ENCODE measurements at places on chromosomes 1 and 21.

DNA sequence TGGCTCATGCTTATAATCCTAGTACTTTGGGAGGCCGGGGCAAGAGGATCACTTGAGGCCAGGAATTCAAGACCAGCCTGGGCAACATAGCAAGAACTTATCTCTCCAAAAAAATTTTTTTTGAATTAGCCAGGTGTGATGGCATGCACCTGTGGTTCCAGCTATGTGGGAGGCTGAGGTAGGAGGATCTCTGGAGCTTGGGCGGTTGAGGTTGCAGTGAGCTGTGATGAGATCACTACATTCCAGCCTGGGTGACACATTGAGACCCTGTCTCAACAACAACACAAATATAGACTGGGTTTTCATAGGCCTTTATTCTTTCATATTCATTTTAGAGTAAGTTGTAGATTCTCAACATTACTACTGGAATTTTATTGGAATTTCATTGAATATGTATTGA lies 12.8 kb downstream of the MED18 start:
- DNase-seq = no peak

GRCh38 chr1:8752411-8752810 lies 65.0 kb downstream of the RERE start:
- no peak for DNase-seq

- no peak for DNase-seq
Observed at GRCh38 chr1:176957603-176958002, 206.9 kb downstream of the ASTN1 start.

GRCh38 chr1:222926566-222926965 lies 111.7 kb downstream of the DISP1 start:
- no peak for DNase-seq

DNA sequence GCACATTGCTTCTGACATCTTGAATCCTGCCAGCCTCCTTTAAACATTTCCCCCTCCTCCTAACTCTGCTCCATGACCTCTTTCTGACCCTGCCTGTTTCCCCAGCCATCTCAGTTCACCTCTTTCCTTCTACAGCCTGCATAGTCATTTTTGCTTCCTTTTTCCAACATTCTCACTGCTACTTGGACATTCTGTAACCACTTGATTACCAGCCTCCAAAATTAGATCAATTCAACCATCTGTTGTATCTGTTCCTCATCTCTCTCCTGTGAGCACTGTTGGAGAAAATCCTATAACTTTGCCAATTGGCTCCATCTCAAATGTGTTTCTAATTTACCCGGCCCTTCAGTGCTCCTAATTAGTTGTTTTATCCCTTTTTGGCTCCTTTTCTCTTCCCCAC lies 27.5 kb upstream of the GPR88 start:
- DNase-seq = no peak

DNA sequence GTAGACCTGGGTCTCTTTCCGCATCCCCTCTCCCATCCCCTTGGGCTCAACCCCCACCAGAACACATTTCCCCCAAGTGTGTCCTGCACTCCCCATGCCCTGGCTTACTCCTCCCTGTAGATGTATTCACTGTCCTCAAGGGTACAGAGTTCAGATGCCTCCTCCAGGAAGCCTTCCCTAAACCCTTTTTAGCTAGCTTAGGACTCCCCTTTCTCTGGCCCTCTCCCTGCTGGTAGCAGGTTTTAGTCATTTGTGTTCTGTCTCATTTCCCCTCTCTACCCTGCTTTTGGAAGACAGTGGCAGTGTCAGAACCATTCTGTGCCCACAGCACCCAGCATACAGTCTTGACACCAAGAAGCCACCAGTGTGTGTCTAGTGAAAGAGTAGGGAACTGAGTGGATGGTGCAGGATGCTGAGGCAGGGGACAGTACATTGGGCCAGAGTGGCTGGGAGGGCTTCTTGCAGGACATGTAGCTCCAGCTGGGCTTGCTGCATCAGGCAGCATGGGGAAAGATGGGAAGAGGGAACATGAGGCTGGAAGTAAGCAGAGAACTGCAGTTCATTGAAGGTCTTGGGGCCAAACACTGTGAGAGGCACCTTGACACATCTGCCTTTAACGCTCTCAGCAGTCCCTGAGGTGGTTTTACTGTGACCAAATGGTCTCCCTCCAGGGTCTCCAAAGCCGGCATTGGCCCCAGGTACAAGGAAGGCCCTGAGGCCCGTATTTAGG lies 2.5 kb downstream of the FOXO6 start:
- no peak for DNase-seq

DNA sequence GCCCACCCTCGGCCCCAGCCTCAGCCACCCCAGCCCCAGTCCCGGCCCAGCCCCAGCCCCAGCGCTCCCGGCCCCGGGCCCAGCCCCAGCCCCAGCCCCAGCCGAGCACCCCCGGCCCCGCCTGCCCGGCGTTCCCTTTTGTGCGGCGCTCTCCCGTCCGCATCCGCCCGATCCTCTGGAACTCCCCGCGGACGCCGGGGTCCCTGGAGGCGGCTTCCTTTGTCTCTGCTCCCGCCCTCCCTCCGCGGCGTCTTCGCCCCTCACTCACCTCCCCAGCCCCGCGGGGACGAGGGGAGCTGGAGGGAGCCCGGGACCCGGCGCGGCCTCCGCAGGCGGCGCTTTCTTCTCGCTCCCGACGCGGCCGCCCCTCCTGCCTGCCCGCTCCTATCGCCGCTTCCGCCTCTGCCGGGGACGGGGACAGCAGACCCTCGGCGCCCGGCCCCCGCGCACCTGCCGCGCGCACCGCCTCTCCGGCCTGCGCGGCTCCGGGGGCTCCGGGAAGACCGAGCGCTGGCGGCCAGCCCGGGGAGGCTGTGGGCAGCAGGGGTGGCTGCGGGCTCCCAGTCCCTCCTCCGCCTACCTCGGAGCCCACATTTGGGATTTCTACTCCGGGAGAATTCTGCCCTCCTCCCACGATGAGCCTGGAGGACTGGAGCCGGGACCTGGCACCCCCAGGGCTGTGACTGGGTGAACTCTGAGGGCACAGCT lies 14.0 kb downstream of the AGRN start:
- no peak for DNase-seq

DNA sequence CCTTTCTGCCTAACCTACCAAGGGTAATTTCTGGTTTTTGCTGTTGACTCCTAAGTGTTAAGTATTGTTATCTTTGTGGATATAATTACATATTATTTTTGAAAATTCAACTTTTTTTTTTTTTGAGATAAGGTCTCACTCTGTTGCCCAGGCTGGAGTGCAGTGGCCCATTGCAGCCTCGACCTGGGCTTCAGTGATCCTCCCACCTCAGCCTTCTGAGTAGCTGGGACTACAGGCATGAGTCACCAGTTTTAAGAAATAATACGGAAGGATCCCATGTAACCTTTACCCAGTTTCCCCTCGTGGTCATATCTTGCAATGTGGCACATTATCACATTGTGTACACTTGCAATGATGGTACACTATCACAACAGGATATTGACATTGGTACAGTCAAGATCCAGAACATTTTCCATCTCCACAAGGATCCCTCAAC lies 3.1 kb downstream of the CHD1L start:
- no peak for DNase-seq

- DNase-seq = no peak
Observed at GRCh38 chr1:222547944-222548671, at the start of gene HHIPL2. TSS of gene HHIPL2 (minus strand) at chr1:222548104. CDS start at chr1:222548044, 60 bp downstream.

GRCh38 chr1:219398815-219399396 lies 214.0 kb downstream of the ZC3H11B start:
- no peak for DNase-seq

GRCh38 chr1:38287547-38287946 lies 241.0 kb upstream of the POU3F1 start:
- DNase-seq = no peak

- peak; percentile 55 for DNase-seq
Observed at GRCh38 chr1:23759277-23759676, 16.0 kb downstream of the ELOA start.

DNA sequence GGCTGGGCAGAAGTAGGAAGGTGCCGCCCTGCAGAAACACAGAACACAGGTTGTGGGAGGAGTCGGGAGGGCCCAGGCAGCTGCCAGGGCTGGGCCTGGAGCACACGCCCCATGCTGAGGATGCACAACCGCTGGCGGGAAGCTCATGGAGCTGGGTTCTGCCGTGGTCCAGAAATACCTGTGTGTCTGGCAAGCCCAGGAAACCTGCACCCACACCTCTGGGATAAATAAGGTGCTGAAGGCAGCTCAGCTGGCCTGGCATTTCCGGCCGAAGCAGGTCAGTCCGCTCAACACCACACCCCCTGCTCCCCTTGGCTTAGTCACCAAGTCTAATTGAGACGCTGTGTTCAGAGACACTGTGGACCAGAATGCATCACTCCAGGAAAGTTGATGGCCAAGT lies 32.1 kb downstream of the CTNNBIP1 start:
- no peak for DNase-seq

DNA sequence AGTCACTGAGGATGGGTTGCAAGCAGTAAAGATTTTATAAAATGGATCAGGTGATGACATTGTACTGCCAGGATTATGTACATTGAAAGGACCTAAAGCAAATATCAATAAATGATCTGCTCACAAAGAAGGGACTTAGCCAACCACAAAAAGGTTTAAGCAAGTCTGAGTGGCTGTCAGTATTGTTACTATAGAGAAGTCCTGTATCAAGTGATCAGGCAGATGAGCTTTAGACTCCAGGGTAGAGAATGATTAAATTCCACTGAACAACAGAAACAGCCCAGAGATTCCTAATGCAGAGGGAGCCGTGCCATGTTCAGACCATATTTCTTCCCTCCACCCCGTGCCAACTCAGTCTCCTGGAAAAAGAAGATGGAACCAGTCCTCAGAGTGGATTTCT lies 138.9 kb downstream of the SETD4 start:
- DNase-seq = no peak

DNA sequence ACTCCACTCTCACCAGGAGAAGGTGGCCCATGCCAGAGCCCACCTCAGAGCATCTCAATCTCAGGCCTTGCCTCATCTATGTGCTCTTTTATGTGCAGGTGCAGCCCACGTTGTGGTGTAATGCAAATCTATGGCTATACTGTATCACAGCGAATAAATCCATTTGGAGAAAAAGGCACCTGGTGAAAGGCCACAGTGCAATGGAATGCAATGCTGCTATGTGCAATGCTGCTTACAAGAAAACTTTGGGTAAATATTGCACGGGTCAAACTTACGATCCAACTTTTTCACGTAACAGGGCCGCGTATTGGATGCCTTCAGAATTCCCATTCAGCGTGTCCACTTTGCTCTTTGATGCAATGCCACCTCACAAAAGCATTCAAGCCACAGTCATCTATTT lies 13.5 kb downstream of the ZBTB18 start:
- no peak for DNase-seq

- DNase-seq = peak; percentile 98
Observed at GRCh38 chr1:26771643-26772321, 16.0 kb upstream of the PIGV start.

DNA sequence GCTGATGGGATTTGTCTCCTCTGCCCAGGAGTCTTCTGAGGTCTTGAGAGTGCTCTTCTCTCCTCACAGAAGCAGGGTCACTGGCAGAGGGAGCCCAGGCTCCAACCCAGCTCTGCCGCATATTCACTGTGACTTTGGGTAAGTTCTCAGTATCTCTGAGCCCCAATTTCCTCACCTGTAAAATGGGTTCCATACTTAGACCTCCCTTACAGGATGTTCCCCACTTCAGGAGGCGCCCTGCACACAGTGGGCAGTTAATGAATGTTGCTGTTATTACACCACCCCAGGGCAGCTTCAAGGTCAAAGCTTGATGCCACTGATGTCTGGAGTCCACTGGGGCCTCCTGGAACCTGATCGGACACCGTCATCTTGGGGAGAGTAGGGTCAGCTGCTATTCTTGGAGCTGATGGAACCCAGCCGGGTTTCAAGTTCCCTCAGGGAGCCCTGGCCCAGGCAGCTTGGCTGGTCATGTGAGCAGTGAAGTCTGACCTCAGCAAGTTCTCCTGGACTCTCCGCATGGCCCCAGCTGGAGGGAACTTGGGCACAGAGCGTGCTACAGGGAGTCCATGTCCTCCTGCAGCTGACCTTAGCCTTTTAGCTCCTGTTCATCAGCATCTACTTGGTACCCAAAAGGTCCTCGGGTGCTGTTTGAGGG lies 21.8 kb downstream of the COA7 start:
- DNase-seq = peak; percentile 33

- no peak for DNase-seq
Observed at GRCh38 chr21:35945089-35945671, 115.1 kb downstream of the SETD4 start.

GRCh38 chr1:166693673-166694297 lies 145.5 kb upstream of the POGK start:
- no peak for DNase-seq

- DNase-seq = no peak
Observed at GRCh38 chr1:206453111-206453510, 17.2 kb upstream of the IKBKE start.

GRCh38 chr1:59089922-59090457 lies 206.9 kb upstream of the FGGY start:
- DNase-seq = no peak

GRCh38 chr1:43284546-43285110 lies 753 bp downstream of the C1orf210 start:
- DNase-seq = no peak

DNA sequence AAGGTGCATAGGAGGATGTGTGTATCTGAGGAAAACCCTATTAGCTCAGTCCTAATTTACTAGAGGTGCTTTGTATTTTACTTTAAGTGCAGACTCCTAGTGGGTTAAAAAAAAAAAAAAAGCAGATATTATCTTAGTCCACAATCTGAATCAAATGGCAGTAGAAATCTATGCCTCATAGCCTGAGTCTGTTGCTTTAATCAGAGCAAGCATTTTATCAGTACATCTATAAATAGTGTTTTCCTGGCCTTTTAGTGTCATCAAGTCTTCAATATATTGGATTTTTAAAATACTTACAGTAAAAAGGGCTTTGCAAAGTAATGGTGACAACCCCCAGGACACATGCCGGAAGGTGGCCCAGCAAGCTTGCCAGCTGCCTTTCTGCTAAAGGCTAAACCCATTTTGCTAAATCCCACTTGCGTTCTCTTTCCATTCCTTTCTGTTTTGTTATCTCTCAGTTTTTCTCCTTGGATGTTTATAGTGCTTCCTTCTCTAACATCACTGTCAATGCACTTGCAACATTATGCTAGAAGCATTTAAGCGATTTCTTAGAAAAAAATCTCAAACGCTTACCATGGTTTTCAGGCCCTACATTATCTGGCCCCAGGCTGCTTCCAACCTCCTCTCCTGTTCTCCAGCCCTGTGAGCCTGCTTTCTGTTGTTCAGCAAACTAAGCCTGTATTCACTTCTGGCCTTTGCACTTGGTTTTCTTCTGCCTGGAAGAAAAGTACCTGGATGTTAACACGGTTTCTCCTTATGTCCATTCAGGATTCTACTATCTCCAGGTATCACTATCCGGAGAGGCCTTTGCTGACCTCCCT lies 206.3 kb downstream of the PDE4B start:
- no peak for DNase-seq

GRCh38 chr1:147625362-147625995 lies 44.8 kb downstream of the ACP6 start:
- no peak for DNase-seq

GRCh38 chr1:9453779-9454418 lies 85.4 kb upstream of the SLC25A33 start:
- DNase-seq = peak; percentile 16

GRCh38 chr1:162233066-162233465 lies 143.6 kb downstream of the SPATA46 start:
- DNase-seq = no peak

Measured in fibroblast of the aortic adventitia (primary cell).